ENCODE measurements at places on chromosomes 5 and 9.

GRCh38 chr9:29150606-29151005, 1577.3 kb upstream of the C9orf72 start:
- H3K36me3 ChIP-seq = no peaks in the 10 kb centered on the region
- H3K4me1 ChIP-seq = no peaks in the 10 kb centered on the region
- H3K27ac ChIP-seq = no peak overlapping the region

DNA sequence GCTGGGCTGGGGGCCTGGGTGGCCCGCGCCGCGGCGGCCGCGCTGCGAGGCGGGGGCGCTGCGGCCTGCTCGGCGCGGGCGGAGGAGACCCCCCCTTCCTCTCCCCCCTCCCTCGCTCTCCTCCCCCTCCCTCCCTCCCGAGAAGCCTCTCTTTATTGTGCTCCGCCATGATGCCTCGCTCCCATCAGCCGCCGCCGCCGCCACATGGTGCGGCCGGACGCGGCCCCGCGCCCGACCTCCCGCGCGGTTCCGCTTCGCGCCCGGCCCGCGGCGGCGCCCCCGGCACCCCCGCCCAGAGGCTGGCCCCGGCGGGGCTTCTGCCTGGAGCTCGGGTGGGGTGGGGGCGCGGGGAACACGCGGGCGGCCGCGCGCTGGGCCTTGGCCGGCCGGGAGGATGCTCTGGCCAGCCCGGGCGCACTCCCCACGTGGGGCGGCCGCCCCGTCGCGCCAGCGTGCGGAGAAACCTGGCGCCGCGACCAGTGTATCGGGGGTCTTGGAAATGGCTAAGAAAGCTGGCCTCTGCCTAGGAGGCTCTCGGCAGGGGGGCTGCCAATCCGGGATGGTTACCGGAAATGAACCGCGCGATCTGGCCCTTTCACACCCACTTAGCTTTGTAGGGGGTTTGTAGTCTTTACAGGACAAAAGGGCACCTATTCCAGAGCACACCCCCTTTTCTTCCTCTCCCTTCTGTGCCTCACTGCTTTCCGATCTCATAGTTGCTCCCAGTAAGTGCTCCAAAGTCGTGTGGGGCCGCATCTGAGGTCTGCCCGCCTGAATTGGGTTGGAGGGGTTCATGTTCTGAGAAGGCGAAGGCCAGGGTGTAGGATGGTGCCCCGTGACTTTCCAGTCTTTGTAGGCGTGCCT, 1.0 kb downstream of the SET start:
- peak overlapping the region; percentile 89 for H3K4me3 ChIP-seq
- peak overlapping the region; percentile 3 for H3K27ac ChIP-seq
- no peaks in the 10 kb centered on the region for H3K27me3 ChIP-seq
- peaks cover 5% of the 10 kb centered on the region for H3K4me1 ChIP-seq

- DNase-seq = no peak
- no peak overlapping the region for H3K4me3 ChIP-seq
- no peaks in the 10 kb centered on the region for H3K4me1 ChIP-seq
- H3K27ac ChIP-seq = no peak overlapping the region
- no peaks in the 10 kb centered on the region for H3K27me3 ChIP-seq
- H3K36me3 ChIP-seq = peaks cover 11% of the 10 kb centered on the region
Measured at GRCh38 chr9:2093920-2094597, 78.9 kb downstream of the SMARCA2 start.

GRCh38 chr5:126046846-126047571, 376.2 kb upstream of the GRAMD2B start:
- H3K36me3 ChIP-seq = no peaks in the 10 kb centered on the region
- no peak overlapping the region for H3K27ac ChIP-seq
- no peak overlapping the region for H3K4me3 ChIP-seq
- no peaks in the 10 kb centered on the region for H3K27me3 ChIP-seq
- DNase-seq = no peak

- no peaks in the 10 kb centered on the region for H3K4me1 ChIP-seq
- DNase-seq = no peak
- H3K36me3 ChIP-seq = no peaks in the 10 kb centered on the region
- no peaks in the 10 kb centered on the region for H3K27me3 ChIP-seq
- no peak overlapping the region for H3K4me3 ChIP-seq
- H3K27ac ChIP-seq = no peak overlapping the region
Measured at GRCh38 chr9:106307670-106308069, 555.3 kb upstream of the ZNF462 start.

- H3K27ac ChIP-seq = no peak overlapping the region
- H3K27me3 ChIP-seq = no peaks in the 10 kb centered on the region
- no peak overlapping the region for H3K4me3 ChIP-seq
- H3K36me3 ChIP-seq = no peaks in the 10 kb centered on the region
Measured at GRCh38 chr5:6557807-6558575, 74.9 kb downstream of the NSUN2 start.

DNA sequence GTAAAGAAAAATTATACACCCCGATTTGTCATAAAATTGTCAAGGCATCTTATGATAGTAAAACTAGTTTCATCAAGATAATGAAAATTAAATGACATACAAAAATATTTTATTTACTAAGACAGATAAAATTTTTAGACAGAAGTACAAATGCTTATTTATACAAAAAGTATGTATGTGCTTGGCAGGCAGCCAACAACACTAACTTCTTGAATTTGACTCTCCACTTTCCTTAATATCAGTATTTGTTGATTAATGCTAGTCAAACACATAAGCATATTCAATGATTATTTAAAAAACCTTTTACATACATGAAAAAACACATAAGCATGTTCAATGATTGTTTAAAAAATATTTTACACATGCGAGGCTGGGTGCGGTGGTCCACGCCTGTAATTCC, 1079.9 kb upstream of the CDH6 start:
- H3K4me1 ChIP-seq = no peaks in the 10 kb centered on the region
- H3K27ac ChIP-seq = no peak overlapping the region
- H3K27me3 ChIP-seq = no peaks in the 10 kb centered on the region
- no peak overlapping the region for H3K4me3 ChIP-seq
- H3K36me3 ChIP-seq = no peaks in the 10 kb centered on the region

DNA sequence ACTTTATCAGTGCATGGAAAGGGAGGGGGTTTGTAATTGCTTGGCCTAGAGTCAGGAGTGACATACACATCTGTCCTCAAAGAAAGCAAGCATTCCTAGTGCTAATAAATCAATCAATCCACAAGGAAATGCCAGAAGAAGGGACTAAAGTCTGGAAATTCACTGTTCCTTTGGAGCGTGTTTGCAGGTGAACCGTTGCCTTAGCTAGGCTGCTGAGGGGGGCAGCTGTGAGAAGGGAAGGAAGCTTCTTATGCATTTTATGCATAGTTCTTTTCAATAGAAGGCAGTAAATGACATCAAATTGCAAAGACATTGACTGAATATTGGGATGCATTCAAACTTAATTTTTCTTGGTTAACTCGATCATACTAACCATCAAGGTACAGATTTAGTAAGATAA, 1092.5 kb upstream of the SEMA6A start:
- H3K36me3 ChIP-seq = no peaks in the 10 kb centered on the region
- peak; percentile 35 for DNase-seq
- H3K4me3 ChIP-seq = no peak overlapping the region

DNA sequence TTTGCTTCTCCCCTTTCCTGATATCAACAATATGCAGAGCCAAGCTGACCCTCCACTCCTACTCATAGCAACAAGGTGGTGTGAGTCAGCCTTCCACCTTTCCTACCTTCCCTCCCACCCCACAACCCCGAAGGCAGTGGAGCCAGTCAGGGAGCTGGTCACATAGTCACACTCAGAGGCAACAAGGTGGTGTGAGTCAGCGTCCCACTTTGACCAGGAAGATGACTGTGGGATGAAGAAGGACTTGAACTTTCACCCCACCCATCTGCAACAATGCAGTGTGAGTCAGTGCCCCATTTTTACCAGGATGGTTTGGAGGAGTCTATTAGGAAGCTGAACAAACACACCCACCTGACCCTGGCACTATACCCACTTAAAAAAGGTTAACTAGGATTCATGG, 30.1 kb upstream of the ZNF782 start:
- H3K4me1 ChIP-seq = no peaks in the 10 kb centered on the region
- H3K27ac ChIP-seq = no peak overlapping the region
- H3K36me3 ChIP-seq = no peaks in the 10 kb centered on the region
- peak; percentile 81 for DNase-seq

DNA sequence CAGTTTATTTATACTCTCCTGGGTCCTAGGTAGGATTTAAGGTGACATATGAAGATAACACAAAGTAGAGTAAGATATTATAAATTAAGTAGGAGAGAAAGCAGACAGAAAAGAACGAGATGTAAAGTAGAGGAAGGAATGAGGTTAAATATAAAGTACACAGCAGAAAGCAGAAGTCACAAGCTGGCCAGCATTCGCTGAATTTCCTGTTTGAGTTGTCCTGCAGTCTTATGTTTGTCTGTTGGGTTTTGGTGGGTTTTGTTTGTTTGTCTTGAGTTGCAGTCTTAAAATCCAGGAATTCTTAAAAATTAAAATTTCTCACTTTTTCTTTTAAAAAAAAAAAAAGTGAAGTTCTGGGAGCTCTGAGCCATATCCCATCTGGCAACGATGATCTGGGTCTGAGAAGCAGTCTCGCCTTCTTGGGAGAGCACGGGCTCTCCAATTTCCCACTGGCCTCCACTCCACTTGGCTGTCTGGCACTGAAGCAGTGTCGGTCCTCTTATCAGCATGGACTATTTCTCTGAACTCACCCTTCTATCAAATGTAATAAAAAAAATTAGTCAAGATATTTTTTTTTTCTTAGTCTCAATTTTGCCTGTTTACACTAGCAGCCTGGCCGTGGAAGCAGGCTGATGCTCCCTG, 2.0 kb downstream of the S100Z start:
- H3K27me3 ChIP-seq = no peaks in the 10 kb centered on the region
- no peak overlapping the region for H3K27ac ChIP-seq
- peaks cover 13% of the 10 kb centered on the region for H3K4me1 ChIP-seq
- no peaks in the 10 kb centered on the region for H3K36me3 ChIP-seq
- H3K4me3 ChIP-seq = no peak overlapping the region

DNA sequence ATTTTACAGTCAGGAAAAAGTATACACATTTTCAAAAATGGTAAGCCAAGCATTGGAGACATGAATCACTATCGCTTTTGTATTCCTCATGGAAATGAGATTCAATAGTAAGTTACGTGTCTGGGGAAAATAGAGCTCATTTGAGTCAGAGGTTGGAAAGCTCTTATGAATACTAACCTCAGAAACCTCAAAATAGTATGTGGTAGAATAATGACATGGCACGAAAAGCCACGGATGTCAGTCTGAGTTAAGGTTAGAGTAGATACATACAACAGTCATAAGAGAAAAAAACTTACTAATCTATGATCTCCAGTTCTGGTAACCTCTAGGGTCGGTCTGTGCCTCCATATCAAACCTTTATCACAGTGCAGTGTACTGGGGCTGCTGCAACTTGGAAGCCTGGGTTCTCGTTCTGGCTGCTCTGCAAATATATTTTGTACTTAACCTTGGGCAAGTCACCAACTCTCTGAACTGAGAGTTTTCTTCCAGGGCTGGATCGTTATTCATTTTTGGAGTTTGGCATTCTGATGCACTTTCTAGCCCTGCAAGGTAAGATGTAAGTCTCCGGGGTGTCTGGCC, 31.8 kb downstream of the MAP1B start:
- H3K27me3 ChIP-seq = no peaks in the 10 kb centered on the region
- H3K4me1 ChIP-seq = no peaks in the 10 kb centered on the region
- no peak for DNase-seq
- no peaks in the 10 kb centered on the region for H3K36me3 ChIP-seq
- no peak overlapping the region for H3K27ac ChIP-seq

- H3K4me3 ChIP-seq = no peak overlapping the region
- H3K36me3 ChIP-seq = no peaks in the 10 kb centered on the region
- no peaks in the 10 kb centered on the region for H3K27me3 ChIP-seq
- no peaks in the 10 kb centered on the region for H3K4me1 ChIP-seq
- DNase-seq = peak; percentile 70
- no peak overlapping the region for H3K27ac ChIP-seq
Measured at GRCh38 chr9:109507421-109507838, 9.3 kb upstream of the PTPN3 start.

- H3K27me3 ChIP-seq = peaks cover 9% of the 10 kb centered on the region
- H3K36me3 ChIP-seq = no peaks in the 10 kb centered on the region
- no peaks in the 10 kb centered on the region for H3K4me1 ChIP-seq
- no peak for DNase-seq
Measured at GRCh38 chr5:116577064-116577788, 2.6 kb upstream of the SEMA6A start.

DNA sequence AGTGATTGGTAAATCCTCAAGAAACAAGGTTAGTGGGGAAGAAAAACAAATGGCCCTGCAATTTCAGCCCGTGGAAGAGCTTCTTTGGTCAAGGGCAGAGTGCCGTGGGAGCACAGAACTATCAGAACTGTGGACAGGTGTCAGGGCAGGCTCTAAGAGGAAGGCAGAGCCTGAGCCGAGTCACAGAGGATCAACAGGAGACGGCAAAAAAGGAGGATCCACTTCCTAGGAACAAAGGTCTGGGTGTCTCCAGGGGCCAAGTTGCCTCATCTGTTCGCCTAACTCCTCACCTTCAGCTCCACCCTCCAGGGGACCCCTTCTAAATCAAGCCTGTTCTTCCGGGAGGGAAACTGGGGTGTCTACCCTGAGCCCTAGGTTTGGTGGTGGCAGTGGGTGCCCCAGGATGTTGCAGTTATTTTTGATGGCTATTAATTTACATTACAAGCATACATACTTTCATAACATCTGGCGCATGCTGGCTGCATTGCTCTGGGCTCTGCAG, 88.0 kb downstream of the FEM1C start:
- no peak overlapping the region for H3K4me3 ChIP-seq
- H3K4me1 ChIP-seq = peaks cover 18% of the 10 kb centered on the region
- H3K36me3 ChIP-seq = no peaks in the 10 kb centered on the region
- H3K27me3 ChIP-seq = no peaks in the 10 kb centered on the region

DNA sequence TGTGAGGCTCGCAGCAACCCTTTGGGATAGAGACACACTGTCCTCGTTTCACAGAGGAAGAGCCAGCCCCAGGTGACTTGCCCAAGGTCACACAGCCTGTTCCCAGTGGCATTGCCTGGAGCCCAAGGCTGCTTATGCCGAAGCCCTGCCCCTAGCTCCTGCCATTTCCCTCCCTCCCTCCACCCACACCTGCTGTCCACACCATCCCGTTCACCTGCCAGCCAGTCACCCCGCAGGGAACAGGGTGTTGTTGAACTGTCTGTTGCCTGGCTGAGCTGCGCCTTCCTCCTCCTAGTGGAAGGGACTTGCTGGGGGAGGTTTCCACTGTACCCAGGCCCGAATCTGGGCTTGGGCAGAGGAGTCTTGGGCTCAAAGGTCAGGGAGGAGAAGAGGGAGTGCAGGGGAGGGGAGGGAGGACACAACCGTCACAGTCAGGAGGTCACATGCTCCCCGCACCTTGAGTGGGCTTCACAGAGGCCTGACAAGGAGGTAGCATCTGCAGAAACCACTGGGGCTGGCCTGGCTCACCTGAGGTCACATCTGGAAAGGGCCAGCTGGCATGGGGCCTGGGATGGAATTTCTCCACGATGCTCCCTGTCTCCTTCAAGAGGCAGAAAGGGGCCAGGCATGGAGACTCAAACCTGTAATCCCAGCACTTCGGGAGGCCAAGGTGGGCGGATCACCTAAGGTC, 6.3 kb downstream of the TTC16 start:
- no peaks in the 10 kb centered on the region for H3K36me3 ChIP-seq
- peak; percentile 23 for DNase-seq
- H3K4me3 ChIP-seq = no peak overlapping the region
- no peaks in the 10 kb centered on the region for H3K27me3 ChIP-seq

- no peak overlapping the region for H3K27ac ChIP-seq
- no peak for DNase-seq
- no peaks in the 10 kb centered on the region for H3K27me3 ChIP-seq
Measured at GRCh38 chr5:176654856-176655255, 7.6 kb downstream of the TSPAN17 start.
